Activated T-cell treated with anti-CD3 and anti-CD28 coated beads, Interleukin-2, amount 50 U/mL, for 48 hours (primary cell): ENCODE measurements at places on chromosomes 2 and 18.

DNA sequence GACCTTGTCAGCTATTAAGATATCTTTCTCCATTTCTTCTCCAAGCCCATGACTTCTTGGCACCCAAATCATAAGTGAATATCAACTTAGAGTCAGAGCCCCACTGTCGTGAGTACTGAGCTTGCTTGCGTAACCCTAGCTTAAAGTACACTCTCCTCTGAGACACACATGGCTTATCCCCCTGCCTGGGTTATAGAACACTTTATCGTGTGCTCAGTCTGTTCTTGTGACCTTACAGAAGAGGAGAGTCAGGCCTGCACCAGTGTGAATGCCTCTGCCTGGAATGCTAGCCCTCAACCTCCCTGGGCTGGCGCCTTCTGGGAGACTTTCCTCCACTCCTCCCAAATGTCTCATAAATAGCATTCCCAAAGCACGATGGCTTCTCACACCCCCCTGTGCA, 79.3 kb downstream of the CEP192 start:
- no peak for DNase-seq

- DNase-seq = no peak
Measured at GRCh38 chr2:236582968-236583367, 13.3 kb downstream of the ACKR3 start.

DNA sequence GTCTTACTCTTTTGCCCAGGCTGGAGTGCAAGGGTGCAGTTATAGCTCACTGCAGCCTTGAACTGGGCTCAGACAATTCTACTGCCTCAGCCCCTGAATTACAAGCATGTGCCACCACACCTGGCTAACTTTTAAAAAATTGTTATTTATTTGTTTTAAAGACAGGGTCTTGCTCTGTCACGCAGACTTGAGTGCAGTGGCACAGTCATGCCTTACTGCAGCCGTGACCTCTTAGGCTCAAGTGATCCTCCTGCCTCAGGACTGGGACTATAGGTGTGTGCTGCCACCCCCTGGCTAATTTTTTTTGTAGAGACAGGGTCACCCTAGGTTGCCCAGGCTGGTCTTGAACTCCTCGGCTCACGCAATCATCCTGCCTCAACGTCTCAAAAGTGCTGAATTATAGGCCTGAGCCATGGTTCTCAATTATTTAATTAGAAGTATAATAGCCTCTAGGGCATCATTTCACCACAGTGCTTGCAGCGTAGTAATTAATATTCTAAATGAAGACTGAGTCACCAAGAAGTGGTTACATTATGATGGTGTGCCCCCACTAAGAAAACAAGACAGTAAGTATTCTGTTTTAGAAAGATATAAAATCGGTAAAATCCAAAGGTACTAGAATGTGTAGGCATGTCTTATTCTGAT, 69.6 kb downstream of the EML4 start:
- peak; percentile 55 for DNase-seq

- DNase-seq = no peak
Measured at GRCh38 chr2:231934441-231935206, 8.4 kb upstream of the NPPC start.

GRCh38 chr2:152925547-152926448, 207.4 kb downstream of the ARL6IP6 start:
- peak; percentile 66 for DNase-seq

GRCh38 chr18:78510091-78510490, 469.5 kb upstream of the SALL3 start:
- DNase-seq = no peak

DNA sequence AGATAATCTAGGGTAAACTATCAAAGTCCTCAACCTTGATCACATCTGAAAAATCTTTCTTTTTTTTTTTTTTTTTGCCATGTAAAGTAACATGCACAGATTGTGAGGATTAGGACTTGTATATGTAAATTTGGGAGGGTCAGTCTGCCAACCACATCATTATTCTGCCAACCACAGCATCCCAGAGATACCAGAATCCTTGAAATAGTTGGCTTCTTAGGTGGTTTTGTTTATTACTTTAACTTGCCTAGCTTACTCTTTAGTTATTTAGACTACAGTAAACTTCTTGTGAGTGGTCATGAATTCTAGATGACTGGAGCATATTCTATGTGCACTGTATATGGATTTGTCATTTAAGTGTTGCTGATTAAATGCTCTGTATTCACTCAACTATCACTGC, 242.1 kb upstream of the RBMS1 start:
- no peak for DNase-seq

DNA sequence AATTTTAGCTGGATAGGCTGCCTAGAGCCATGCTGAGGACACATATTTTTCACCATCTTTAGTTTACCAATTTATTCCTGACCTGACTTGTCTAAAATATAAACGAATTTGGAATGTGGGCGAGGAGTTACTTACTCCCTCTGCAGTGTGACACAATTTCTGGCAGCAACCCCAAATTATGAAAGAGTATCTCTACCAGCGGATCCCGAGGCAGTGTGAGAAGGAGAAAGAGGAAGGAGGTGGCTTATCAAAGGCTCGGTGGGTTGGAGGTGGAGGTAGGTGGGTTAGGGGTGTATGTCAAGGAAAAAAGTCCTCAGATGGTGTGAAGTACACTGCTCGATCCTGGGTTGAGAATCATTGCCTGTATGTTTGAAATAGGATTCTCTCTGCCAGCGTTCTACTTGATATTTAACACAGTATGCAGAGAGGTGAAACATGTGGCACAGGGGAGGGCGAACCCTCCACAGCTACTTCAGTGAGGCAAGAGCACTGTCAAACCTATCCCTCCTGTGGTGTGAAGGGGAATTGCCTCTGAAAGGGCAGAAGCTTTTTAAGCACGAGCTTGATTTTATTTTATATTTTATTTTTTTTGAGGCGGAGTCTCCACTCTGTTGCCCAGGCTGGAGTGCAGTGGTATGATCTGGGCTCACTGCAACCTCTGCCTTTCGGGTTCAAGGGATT, 76.0 kb downstream of the RFTN2 start:
- peak; percentile 36 for DNase-seq

GRCh38 chr2:26172871-26173775, at the start of gene GAREM2:
TSS of gene GAREM2 (plus strand) at chr2:26173088. CDS start at chr2:26173221, 133 bp downstream.
- no peak for DNase-seq

GRCh38 chr2:74199275-74199701, 873 bp downstream of the MTHFD2 start:
- no peak for DNase-seq

DNA sequence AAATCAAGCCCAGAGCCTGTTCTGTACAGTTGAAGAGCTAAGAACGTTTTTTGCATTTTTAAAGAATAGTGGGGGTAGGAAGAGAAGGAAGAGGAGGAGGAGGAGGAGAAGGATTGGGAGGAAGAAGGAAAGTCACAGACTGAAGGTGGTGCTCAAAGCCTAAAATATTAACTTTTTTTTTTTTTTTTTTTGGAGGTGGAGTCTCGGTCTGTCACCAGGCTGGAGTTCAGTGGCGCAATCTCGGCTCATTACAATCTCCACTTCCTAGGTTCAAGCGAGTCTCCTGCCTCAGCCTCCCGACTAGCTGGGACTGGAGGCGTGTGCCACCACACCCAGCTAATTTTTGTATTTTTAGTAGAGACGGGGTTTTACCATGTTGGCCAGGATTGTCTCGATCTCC, 18.3 kb upstream of the KLHL29 start:
- DNase-seq = no peak

GRCh38 chr2:238458651-238459050, 31.9 kb downstream of the ASB1 start:
- no peak for DNase-seq

DNA sequence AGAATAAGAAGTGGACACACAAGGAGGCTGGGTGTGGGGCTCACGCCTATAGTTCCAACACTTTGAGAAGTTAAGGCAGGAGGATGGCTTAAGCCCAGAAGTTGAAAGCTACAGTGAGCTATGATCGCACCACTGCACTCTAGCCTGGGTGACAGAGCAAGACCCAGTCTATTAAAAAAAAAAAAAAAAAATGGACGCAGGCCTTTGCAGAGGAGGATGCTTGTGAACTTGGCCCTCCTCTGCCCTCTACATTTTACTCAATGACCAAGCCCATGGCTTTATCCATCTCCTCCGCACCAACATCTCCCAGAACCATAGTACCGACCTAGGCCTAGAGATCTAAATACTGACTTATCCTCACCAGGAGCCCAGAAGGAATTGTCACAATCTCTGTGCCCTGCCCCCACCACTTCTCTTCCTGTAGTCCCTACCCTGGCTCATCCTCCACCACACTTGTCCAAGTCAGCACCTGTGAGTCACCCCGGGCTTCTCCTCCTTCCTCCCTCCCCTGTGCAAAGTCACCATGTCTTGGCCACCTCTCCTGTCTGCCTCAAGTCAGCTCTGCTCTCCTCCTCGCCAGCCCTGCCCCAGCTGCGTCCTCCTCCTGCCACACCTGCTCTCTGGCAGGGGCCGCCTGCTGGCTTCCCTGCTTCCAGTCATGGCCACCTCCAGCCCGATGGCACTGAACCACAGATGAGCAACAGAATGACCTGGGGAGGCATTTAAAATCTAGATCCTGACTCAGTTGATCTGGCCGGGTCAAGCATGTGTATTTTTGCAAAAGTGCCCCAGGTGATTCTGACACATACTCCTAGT, 35.8 kb upstream of the ASPRV1 start:
- DNase-seq = peak; percentile 49

- no peak for DNase-seq
Measured at GRCh38 chr2:168830958-168831357, 28.5 kb downstream of the NOSTRIN start.

- DNase-seq = no peak
Measured at GRCh38 chr2:235676536-235676799, 182.6 kb downstream of the AGAP1 start.

DNA sequence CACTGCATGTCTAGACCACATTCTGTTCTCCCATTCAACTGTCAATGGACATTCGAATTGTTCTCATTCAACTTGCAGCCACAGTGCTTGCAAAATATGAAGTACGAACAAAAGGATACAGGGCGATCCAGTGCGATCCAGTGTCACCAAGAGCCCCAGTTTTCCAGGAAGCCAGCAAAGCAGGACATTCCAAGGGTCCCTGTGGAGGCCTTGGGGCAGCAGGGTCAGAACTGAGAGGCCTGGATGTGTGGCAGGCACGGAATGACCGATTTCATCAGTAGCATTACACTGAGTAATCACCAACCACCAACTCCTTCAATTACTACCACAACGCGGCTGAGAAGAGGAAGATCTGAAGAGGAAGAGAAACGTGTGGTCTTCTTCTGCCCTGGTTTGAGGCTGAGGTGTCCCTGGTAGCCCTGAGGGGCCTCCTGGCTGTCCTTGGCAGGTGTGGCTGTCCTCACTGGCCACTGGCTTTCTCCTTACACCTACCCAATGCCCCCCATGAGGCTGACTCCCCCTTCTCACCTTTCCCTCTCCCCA, 172.7 kb upstream of the FHL2 start:
- DNase-seq = no peak

- no peak for DNase-seq
Measured at GRCh38 chr2:190636361-190636760, 12.5 kb upstream of the NAB1 start.

DNA sequence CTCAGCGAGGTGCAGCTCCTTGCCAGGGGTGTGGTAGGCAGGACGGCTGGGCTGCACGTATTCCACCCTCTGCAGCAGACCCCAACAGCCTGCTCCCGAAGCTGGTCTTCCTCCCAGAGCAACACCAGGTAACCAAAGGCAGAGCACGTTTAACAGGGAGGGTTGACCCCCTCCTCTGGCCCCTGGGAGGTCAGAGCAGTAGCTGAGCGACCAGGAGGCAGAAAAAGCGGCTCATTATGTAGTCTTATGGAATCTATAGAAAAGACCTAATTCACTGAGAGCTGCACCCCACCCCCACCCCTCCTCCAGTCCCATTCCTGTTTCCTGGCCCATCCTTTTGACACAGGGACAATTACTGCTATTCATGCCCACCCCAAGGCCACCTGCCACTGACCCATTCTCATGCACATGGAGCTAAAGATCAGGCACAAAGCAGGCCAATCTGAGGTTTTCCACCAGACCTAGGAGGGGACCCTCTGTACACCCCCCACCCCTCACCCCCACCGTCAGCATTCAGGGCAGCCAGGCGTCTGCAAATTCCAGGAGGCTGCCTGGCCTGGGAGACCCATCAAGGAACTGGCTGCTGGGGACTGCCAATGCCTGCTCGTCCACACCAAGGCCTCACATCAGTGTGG, 60.9 kb upstream of the FZD7 start:
- no peak for DNase-seq

- DNase-seq = no peak
Measured at GRCh38 chr2:154459286-154459685, 239.2 kb upstream of the KCNJ3 start.

GRCh38 chr2:11750917-11751316, 4.5 kb downstream of the LPIN1 start:
- DNase-seq = peak; percentile 40

- no peak for DNase-seq
Measured at GRCh38 chr2:240465765-240466578, 30.5 kb downstream of the GPC1 start.

- no peak for DNase-seq
Measured at GRCh38 chr2:25989154-25989553, 6.9 kb upstream of the KIF3C start.

- DNase-seq = no peak
Measured at GRCh38 chr2:66700677-66701066, 265.7 kb downstream of the MEIS1 start.
